CD4-positive, alpha-beta T cell treated with Interferon gamma for 1 hour (primary cell): ENCODE measurements at places on chromosomes 1 and 21.
A peak's percentile ranks its signal among the peaks of the same experiment; 100 is the strongest.

DNA sequence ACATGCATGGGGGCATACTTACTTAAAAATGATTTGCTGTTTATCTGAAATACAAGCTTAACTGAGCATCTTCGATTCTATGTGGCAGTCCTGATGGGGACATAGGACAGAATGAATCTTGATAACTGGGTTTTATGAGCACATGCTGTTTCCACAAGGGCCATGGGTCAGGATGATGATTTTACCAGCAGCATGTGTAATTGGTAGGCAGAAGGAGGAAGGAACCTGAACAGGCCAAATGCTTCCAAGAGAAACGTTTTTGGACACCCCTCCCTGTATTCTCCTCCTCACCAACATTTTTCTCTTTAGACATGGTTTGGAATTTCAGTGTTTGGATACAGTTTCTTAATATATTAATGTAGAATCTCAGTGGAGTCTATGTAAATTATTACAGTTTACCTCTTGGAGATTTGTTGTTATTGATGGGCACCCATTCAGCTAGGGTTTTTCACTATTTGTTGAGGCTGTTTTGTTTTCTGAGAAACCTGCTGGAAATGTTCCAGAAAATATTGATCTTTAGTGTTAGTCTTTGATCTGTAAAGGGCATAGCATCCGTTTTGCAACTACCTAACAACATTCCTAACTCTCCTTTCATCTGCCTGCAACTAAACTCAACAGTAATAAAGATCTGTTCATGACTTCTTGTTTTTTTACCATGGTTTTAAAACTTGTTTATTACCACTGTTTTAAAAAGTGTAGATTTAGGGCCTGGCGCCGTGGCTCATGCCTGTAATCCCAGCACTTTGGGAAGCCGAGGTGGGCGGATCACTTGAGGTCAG, 42.0 kb downstream of the TBCE start:
- no peak for DNase-seq

- no peak for DNase-seq
Observed at GRCh38 chr21:38787461-38788274, 18.1 kb upstream of the ETS2 start.

- no peak for DNase-seq
Observed at GRCh38 chr1:189149547-189150375, 1327.9 kb downstream of the BRINP3 start.

GRCh38 chr1:28737307-28738132, 780 bp downstream of the YTHDF2 start:
- DNase-seq = peak; percentile 10

DNA sequence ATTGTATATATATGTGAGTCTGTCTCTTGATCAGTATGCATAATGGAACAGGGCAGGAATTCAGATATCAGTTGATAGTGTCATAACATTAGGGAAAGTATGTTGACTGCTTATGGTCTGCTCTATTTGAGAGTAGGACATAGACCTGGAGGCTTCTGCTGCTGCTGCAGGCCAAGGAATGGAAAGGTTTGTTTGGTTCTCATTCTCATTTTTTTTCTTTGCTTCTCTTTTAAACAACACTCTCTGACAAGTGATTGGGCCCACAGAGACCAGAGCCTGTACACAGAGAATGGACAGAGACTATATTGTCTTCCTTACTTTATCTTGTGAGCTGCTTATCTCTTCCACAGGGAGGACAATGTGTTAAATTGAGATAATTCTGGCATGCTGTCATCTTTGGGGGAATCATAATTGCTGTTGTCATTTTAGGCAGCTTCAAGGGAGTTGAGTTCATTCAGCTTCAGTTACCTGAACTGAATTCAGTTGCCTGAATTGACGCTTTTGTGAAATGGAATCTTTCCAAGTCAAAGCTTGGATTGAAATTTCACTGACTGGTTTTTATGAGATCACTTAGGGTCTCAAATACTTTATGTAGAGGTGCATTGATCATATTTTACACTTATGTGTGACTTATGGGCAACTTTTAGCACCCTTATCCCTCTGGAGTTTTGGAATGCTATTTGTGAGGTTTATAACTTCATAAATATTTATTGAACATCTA, 16.9 kb downstream of the CAP1 start:
- DNase-seq = no peak

DNA sequence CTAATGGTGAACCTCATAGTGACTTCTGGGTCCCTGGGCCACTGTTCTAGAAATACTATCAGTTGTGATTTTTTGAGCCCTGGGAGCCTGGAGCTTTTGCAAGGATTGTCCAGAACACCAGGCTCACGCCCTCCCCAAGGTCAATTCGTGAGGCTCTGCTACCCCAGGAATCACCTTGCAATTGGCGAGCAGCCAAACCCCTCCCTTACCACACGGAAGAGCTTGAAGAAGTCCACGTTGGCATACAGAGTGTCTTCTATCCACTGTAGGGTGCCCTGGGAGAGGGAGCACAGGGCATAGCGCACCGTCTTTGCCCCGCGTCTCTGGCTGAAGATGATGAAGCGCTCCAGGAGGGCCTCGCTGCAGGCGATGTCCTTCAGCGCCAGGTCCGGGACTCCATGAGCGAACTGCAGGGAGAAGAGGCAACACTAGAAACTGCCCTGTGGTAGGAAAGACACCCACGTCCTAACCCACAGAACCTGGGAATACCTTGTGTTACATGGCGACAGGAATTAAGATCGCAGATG, 22.3 kb downstream of the ABCA4 start:
- no peak for DNase-seq

DNA sequence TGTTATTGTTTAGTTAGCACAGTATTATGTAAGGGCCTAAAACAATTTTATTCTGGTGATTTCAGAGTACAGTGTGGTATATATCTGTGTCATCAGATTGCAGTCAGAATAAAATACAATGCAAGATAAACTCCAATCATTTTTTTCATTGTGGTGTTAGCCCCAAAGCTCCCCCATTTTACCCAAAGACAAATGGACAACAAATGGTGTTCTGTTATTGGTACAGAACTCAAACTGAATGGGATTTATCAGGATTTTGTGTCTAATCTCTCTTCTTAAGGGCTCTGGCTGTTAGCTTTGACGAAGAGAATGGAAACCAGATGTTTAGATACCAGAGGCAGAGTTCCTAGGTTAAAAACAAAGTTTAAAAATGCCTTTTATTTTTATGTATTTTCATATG, 163.1 kb upstream of the USP25 start:
- DNase-seq = no peak

- DNase-seq = no peak
Observed at GRCh38 chr1:5515501-5515900, 476.7 kb downstream of the NPHP4 start.

GRCh38 chr1:8360493-8361197, 42.7 kb downstream of the SLC45A1 start:
- DNase-seq = no peak

DNA sequence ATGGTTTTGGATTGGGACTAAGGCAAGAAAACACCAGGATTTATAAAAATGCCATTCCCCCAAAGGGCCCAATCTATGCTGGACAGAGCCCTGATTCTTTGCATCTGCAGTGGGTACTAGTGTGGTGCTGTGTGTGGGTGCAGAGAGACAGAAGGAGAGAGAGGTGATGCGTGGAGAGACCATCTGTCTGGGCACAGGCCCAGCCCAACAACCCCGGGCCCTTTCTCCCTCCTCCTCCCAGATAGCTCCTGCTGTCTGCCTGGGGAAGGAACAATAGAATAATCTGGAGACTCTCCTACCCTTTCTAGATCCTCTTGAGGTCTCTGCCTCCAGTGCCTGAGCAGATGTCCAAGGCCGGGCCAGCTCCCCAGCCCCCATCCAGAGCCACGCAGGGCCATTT, 15.1 kb downstream of the KIAA1614 start:
- no peak for DNase-seq

DNA sequence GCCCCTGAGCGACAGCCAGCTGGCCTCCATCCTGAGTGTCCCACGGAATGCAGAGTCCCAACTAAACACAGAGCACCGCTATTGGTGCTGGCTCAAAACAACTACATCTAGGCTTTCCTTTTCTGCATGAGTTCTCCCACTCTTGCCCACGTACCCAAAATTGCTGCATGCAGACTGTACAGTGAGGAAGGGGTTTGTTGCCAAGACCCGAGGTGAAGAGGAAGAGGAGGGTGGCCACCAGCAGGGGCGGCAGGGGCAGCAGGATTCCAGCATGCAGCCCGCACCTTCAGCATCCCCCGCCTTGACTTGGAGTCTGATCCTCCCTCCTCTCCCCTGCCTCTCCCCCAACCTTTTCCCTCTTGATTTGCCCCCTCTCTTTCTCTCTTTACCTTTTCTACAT, 8.0 kb downstream of the S100A9 start:
- DNase-seq = no peak

GRCh38 chr1:247531937-247532336, 4.3 kb downstream of the OR2C3 start:
- no peak for DNase-seq

GRCh38 chr1:155083865-155084721, 5.5 kb downstream of the EFNA3 start:
- no peak for DNase-seq

GRCh38 chr1:161171191-161171590, 5.0 kb downstream of the PPOX start:
- no peak for DNase-seq

- DNase-seq = no peak
Observed at GRCh38 chr1:216640100-216640499, 83.1 kb downstream of the ESRRG start.

- no peak for DNase-seq
Observed at GRCh38 chr1:233242827-233243483, 52.6 kb downstream of the PCNX2 start.

DNA sequence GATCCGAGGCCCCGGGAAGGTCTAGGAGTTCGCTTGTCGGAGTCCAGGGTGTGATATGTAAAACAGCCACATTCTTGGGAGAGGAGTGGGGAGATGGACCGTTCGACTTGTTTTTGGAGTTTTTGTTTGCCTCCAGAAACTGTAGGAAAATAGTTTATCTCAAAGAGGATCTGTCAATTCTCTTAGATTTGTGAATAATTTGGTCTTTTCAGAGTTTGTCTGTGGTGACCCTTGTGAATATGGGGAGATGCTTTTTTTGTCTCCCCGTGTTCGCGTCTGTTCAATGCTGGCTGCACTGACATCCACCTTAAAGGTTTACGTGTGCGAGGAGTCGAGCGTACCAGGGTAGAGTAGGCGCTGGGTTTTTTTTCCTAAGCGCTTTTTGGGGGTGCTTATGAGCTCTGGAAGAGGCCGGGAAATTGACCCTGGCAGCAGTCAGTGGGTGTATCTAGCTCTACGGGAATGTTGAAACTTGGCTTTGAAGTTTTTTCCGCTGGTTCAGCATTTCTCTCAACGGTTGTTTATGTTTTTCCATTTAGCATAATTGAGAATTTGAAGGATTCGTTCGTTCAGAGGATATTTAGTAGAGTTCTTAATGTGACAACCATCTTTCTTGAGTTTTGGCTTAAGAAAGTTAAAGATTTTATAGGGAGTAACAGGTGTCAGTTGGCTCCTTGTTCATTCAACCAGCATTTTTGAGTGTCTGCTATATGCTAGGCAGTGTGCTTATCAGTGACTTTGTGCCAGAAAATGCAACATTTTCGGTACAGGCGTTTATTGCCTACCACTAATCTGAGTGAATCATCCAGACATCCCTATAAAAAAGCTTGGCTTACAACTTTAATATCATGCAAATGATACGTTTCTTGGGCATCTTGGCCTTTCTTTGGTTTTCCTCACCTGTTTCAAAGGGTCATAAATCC, 1.2 kb downstream of the SZRD1 start:
- no peak for DNase-seq

DNA sequence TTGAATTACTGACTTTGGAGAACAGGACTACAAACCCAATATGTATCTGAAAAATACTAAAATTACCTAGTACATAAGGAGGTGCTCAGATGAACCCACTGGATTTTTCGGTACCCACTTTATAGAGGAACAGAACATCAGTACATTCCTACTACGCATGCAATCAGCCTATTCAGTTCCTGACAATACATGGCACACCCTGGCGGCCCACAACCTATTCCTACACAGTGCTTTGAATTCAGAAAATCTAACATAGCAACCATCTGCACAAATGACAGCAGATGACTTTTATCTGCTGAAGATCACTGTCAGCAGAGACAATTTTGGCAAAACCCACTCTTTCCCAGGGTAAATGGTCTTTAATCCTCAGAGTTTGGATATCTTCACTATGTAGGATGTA, 257.1 kb upstream of the GREM2 start:
- no peak for DNase-seq

DNA sequence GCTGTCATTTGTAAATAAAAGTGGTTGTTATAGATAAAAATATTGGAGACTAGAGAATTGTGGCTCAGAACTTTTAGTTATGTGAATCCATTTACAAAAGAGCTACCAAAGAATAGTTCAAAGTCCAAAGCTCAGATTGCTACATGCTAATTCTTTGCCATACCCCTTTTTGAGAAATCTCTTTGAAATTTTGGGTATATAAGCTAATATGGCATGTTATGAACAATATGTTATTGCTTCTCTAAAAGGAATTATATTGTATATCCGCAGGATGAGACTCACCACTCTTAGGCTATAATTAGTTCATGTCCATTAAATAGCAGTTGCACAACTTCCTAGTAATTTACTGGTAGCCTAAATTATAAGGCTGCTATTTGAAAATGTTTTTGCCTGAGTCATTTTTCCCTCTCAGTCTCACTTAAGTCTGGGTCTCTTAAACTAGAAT, 178.0 kb downstream of the ZNF281 start:
- no peak for DNase-seq

DNA sequence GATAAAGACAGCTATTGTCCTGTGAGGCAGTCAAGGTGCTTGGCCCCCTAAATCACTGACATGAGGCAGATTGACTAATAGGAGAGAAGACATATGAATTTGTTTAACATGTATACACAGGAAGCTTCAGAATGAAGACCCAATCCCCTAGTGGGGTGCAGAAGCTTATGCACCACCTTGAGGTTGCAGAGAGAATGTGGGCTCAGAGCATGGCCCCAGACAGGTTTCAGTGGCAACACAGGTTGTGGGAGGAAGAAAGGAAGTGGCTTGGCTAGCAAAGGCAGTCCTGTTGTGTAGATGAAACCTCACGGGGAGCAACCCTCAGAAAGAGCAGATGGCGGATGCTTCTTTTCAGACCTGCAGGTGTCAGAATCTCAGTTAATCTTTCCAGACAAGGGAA, 37.0 kb upstream of the PARP1 start:
- peak; percentile 63 for DNase-seq

DNA sequence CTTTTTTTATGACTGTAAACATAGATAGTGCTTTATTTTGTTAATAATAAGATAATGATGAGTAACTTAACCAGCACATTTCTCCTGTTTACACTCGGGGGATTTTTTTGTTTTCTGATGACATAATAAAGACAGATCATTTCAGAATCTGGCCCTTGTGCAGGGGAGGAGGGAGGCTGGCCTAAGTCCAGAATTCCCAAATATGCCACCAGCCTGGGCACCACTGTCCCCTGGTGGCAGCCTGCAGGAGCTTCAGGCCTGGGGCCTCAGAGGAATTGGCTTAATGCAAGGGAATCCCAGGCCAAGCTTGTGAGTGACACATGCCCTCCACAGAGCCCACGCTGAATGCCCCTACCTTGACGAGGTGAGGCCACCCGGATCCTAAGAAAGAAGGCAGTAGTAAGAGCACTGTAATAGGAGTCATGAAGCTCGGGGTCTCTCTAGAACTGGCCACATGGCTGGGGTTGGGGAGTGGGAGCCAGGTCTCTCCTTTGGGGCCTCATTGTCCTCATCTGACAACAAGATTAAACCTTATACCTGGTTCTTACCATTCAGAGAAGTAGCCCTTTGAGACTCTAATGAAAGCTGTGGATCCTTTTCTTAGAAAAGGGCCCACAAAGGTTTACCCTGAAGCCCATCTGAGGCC, 24.1 kb downstream of the ETNK2 start:
- DNase-seq = no peak
